ENCODE measurements at places on chromosomes 5 and 9. TPM values are rescaled to one million over a fixed set of nuclear protein-coding genes. Genes with fewer than 3 reads are reported as not detected.

The ZNF618 gene
- polyA plus RNA-seq: 0.79 TPM

GRCh38 chr5:74017786-74018211, 391.8 kb downstream of the ARHGEF28 start:
- no peaks in the 10 kb centered on the region for H3K36me3 ChIP-seq
- no peak for DNase-seq
- H3K4me1 ChIP-seq: no peaks in the 10 kb centered on the region
- H3K4me3 ChIP-seq: no peak overlapping the region
- H3K27ac ChIP-seq: no peak overlapping the region

DNA sequence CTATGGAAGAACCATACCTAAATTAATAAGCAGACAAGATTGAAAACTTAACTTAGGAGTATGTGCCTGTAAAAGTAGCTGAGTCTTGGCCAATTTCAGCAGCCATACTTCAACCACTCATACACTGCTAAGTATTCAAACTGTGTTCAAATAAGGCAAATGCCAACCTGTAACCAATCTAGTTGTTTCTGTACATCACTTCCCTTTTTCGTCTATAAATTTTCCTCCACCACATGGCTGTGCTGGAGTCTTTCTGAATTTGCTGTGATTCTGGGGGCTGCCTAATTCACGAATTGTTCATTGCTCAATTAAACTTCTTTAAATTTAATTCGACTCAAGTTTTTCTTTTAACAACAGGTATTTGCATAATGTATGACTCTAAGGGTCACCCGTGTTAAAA, 184.4 kb downstream of the PLK2 start:
- no peak overlapping the region for H3K4me3 ChIP-seq
- DNase-seq: no peak
- no peak overlapping the region for H3K27ac ChIP-seq
- no peaks in the 10 kb centered on the region for H3K36me3 ChIP-seq
- no peaks in the 10 kb centered on the region for H3K4me1 ChIP-seq

The TNFSF15 gene
- polyA plus RNA-seq: not detected

DNA sequence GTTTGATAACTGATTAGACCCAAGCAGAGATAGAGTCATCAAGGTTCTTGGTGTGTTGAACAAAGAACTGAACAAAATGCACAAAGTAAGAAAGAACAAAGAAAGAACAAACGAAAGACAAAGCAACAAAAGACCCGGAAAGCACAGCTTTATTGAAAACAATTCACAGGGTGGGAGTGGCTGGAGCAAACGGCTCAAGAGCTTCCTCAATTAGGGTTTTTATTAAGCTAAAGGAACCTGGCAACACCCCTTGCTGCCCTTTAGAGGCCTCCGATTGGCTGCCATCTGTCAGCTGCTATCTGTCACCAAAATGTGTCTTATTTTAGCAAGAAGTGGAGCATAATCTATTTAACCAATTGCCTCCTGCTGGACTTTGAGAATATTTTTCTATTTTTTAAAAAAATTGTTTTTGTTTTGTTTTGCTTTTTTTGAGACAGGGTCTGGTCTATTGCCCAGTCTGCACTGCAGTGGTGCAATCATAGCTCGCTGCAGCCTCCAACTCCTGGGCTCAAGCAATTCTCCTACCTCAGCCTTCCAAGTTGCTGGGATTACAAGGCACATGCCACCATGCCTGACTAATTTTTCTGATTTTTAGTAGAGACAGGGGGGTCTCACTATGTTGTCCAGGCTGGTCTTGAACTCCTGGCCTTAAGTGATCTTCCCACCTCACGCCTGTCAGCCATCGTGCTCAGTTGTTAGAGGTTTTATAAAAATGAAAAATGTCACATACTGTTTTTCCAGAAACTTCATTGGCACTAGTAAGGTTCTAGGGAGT, 7.7 kb upstream of the ABO start:
- H3K36me3 ChIP-seq: no peaks in the 10 kb centered on the region
- H3K27me3 ChIP-seq: no peaks in the 10 kb centered on the region
- no peak overlapping the region for H3K4me3 ChIP-seq
- DNase-seq: no peak
- no peak overlapping the region for H3K27ac ChIP-seq

DNA sequence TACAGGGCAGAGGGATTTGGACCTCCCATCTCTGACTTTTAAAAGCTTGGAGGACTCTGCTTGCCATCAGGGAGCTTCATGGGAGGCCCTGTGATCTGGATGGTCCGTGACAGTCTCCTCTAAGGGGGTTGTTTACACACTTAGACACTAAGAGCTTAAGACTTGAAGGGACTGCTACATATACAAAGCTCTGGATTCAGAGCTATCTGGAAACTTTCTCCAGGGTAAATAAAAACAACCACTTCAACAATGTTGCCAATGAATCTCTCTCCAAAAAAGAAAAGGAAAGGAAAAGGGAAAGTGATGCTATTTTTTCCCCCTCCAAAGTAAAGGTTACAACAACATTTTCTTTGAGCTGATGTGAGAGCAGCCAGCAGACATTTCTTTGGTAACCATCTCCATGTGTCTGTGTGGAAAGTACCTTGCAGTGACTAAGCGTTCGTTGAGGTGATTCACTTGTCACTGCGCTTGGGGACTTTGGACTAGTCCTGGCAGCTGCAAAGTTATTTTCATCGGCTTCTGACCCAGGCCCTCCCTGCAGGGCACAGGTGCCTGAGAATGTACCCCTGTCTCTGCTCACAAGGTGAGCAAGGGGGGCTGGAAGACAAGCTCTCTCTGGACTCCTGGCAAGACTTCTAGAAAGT, 262.1 kb upstream of the KLF4 start:
- H3K4me3 ChIP-seq: no peak overlapping the region
- H3K4me1 ChIP-seq: no peaks in the 10 kb centered on the region
- DNase-seq: no peak
- no peaks in the 10 kb centered on the region for H3K27me3 ChIP-seq
- H3K36me3 ChIP-seq: no peaks in the 10 kb centered on the region

DNA sequence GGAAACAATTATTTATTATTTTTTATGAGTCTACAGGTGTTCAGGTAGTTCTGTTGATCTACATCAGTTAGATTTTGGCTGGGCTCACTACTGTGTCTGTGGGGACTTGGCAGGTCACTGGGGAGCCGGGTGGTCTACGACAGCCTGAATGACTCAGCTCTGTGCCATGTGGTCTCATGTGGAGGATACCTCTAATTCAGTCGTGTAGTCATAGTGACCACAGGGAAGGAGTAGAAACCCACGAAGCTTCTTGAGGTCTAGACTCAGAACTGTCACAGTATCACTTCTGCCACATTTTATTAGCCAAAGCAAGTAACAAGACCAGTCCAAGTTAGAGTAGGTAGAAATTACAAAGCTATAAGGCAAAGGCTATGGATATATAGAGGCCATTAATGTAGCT, 64.7 kb upstream of the GRAMD2B start:
- H3K27me3 ChIP-seq: no peaks in the 10 kb centered on the region
- DNase-seq: no peak
- no peak overlapping the region for H3K27ac ChIP-seq
- H3K36me3 ChIP-seq: no peaks in the 10 kb centered on the region

- no peak for DNase-seq
- peaks cover 32% of the 10 kb centered on the region for H3K27me3 ChIP-seq
- H3K4me1 ChIP-seq: peaks cover 16% of the 10 kb centered on the region
- no peaks in the 10 kb centered on the region for H3K36me3 ChIP-seq
- no peak overlapping the region for H3K4me3 ChIP-seq
These were observed 73.8 kb upstream of the IFNE start for GRCh38 chr9:21555911-21556310.

DNA sequence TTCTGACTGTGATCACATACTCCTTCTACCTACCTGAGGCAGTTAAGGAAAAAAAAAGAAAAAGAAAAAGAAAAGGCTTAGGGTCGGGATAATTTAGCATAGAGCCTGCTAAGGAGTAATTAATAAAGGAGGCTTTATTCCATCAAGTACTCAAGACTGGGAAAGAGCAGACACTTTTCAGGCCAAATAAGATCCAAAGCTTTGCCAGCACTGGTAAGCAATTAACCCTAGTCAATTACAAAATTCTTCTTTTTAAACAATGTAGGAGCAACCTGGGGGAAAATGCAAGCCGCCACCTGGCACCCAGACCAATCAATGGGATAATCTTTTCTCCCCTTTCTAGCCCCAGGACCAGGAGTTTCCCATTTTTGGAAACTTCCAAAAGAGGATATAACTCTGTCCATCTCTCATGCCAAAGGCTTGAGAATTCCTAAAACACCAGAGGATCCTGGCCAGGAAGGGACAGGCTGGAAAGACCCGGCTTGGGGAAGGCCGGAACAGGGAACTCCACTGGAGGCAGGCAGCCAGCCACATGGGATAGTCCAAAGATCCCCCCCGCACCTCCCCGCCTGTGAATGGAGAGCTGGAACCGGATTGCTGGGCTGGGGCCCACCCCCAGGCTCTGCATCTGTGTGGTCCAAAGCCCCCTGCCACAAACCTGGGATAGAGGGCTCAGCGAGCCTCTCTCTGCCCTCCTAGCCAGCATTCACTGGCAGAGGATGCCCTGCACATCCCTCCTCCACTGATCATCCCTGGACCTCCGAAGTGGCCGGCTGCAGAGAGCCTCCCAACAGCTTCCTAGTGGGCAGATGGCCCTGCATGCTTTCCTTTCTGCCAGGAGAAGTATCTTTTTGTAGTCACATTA, 117.8 kb downstream of the ZNF354C start:
- H3K27ac ChIP-seq: no peak overlapping the region
- no peak overlapping the region for H3K4me3 ChIP-seq
- H3K4me1 ChIP-seq: no peaks in the 10 kb centered on the region
- no peak for DNase-seq
- H3K36me3 ChIP-seq: no peaks in the 10 kb centered on the region
- no peaks in the 10 kb centered on the region for H3K27me3 ChIP-seq

GRCh38 chr5:37005946-37006540, 129.5 kb downstream of the NIPBL start:
- H3K36me3 ChIP-seq: peaks cover 54% of the 10 kb centered on the region
- no peak overlapping the region for H3K4me3 ChIP-seq
- DNase-seq: no peak
- no peaks in the 10 kb centered on the region for H3K4me1 ChIP-seq
- H3K27ac ChIP-seq: no peak overlapping the region

The CCDC152 gene
- polyA plus RNA-seq: 2.4 TPM

GRCh38 chr9:81125446-81126092, 563.8 kb downstream of the TLE1 start:
- no peak overlapping the region for H3K4me3 ChIP-seq
- no peaks in the 10 kb centered on the region for H3K27me3 ChIP-seq
- H3K36me3 ChIP-seq: no peaks in the 10 kb centered on the region
- no peak overlapping the region for H3K27ac ChIP-seq
- no peaks in the 10 kb centered on the region for H3K4me1 ChIP-seq
- DNase-seq: no peak

DNA sequence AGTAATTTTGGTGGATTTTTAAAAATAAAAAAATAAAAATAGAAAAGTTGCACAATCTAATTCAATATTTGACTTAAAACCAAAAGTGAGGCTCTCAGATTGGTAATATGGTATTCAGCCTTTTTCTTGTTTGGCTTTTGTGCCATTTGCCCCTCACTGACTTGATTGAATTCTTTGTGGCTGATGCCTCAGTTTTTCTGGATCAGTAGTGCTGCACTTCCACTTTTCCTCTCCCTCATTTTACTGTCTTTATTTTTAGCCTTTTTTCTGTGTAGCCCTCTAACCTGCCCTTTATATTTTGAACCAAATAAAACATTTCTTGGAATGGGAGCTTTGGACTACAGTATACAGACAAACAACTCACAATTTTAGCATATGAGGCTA, 3.8 kb upstream of the MSMP start:
- DNase-seq: no peak
- H3K27ac ChIP-seq: no peak overlapping the region
- H3K4me3 ChIP-seq: no peak overlapping the region
- peaks cover 22% of the 10 kb centered on the region for H3K4me1 ChIP-seq
- peaks cover 12% of the 10 kb centered on the region for H3K36me3 ChIP-seq
